Cardiac muscle cell (in vitro differentiated cells and primary cell): ENCODE measurements at places on chromosomes 3 and 15. TPM values are rescaled to one million over a fixed set of nuclear protein-coding genes. Genes with fewer than 3 reads are reported as not detected.

TTLL13 gene
- total RNA-seq = 0.21 TPM in 2 replicates

PGBD4 gene
- 1.7 TPM in 2 replicates for total RNA-seq

TJP1 gene
- total RNA-seq = 76.2 and 93.9 TPM in 2 replicates

CCDC39 gene
- total RNA-seq = not detected in 2 replicates

ST8SIA2 gene
- total RNA-seq = 4.8 and 5.9 TPM in 2 replicates

FBXO40 gene
- total RNA-seq = 7.3 and 18.0 TPM in 2 replicates

SLC27A2 gene
- total RNA-seq = not detected in 2 replicates

MYZAP gene
- 103 and 143 TPM in 2 replicates for total RNA-seq

FOXB1 gene
- not detected in 2 replicates for total RNA-seq

LYZL4 gene
- 4.3 and 5.4 TPM in 2 replicates for total RNA-seq

MME gene
- total RNA-seq = 2.4 and 5.5 TPM in 2 replicates

GP5 gene
- 0.83 and 0.95 TPM in 2 replicates for total RNA-seq

SLC9C1 gene
- 0.12 TPM in 1 of 2 replicates, not detected in the other for total RNA-seq

TLR9 gene
- total RNA-seq = 0.15 TPM in 1 of 2 replicates, not detected in the other

SCAMP5 gene
- total RNA-seq = 5.8 and 8.1 TPM in 2 replicates

STT3B gene
- 106 and 124 TPM in 2 replicates for total RNA-seq

NR2C2 gene
- 19.9 and 26.5 TPM in 2 replicates for total RNA-seq

MITF gene
- 57.3 and 99.9 TPM in 2 replicates for total RNA-seq

ACKR4 gene
- total RNA-seq = not detected in 2 replicates

AADACL2 gene
- not detected in 2 replicates for total RNA-seq

GPR156 gene
- 0.18 and 0.36 TPM in 2 replicates for total RNA-seq

PCOLCE2 gene
- total RNA-seq = 5.5 and 6.5 TPM in 2 replicates
